ENCODE measurements at places on chromosomes 12 and 14. TPM values are rescaled to one million over a fixed set of nuclear protein-coding genes. Genes with fewer than 3 reads are reported as not detected.

Gene SLC5A8
- total RNA-seq: 2.2 TPM

Gene HOXC13
- total RNA-seq: not detected

Gene SLC17A8
- 2.0 TPM for total RNA-seq

Gene CTSG
- total RNA-seq: 0.25 TPM

Gene KLRC4
- 0.25 TPM for total RNA-seq

Gene UNC79
- 33.9 TPM for total RNA-seq

Gene NFYB
- 31.0 TPM for total RNA-seq

Gene CLEC4E
- total RNA-seq: not detected

Gene OR6C2
- not detected for total RNA-seq

Gene CCDC59
- total RNA-seq: 28.5 TPM

Gene PAX9
- total RNA-seq: not detected
